ENCODE measurements at places on chromosomes 13 and 19.

GRCh38 chr13:73451221-73452029 is 392.6 kb downstream of the KLF5 start:
- no peak for DNase-seq

GRCh38 chr13:98599502-98600328 is 22.8 kb upstream of the STK24 start:
- no peak for DNase-seq

- no peak for DNase-seq
Measured at GRCh38 chr13:29573190-29573589, 22.3 kb downstream of the SLC7A1 start.

DNA sequence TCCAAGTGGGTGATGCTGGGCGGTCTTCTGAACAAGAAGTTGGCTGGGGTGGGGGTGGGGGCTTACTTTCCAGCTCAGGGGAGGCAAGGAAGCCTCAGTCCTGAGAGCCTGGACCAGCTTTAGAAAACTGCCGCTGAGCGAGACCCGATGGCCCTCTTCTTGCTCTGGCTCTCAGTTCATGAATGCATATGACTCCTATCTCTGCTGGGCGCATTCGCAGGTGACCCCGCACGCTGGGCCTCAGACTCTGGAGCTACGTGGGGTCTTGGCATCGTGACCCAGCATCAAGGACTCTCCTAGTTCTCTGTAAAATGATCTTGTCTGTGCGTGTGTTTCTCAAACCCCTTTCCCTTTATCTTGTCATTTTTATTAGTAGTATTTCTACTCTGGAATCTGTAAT is 19.7 kb downstream of the PRAM1 start:
- DNase-seq, result no peak

GRCh38 chr19:39969681-39970424 is 1.1 kb upstream of the PSMC4 start:
- no peak for DNase-seq
